Activated T-helper 1 cell treated with anti-CD3 and anti-CD28 coated beads, Interleukin-12 subunit alpha, Interleukin-12 subunit beta, Interleukin-2, Interleukin-4 antibody, amounts not matched to agents 30 ng/mL and 10 ng/mL and 1 ng/mL, durations not matched to agents 14 hours and 24 hours and 36 hours (primary cell): ENCODE measurements at places on chromosomes 1 and 21. TPM values are rescaled to one million over a fixed set of nuclear protein-coding genes. Genes with fewer than 3 reads are reported as not detected.

DNA sequence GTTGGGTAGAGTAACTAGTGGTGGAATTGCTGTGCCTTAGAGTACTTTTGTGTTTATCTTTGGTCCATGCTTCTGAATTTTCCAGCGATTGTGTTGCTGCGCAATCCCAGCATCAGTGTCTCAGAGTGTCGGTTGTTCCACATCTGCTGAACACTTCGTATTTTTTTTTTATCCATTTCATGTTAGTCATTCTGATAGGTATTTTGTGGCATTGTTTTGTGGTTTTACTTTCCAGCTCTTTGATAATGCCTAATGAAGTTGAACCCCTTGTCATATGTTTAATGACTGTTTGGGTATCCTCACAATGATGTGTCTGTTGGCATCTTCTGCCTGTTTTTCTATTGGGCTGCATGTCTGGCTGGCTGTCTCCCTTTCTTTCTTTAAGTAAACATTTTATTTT, 13.6 kb downstream of the TUFT1 start:
- no peak for DNase-seq

DNA sequence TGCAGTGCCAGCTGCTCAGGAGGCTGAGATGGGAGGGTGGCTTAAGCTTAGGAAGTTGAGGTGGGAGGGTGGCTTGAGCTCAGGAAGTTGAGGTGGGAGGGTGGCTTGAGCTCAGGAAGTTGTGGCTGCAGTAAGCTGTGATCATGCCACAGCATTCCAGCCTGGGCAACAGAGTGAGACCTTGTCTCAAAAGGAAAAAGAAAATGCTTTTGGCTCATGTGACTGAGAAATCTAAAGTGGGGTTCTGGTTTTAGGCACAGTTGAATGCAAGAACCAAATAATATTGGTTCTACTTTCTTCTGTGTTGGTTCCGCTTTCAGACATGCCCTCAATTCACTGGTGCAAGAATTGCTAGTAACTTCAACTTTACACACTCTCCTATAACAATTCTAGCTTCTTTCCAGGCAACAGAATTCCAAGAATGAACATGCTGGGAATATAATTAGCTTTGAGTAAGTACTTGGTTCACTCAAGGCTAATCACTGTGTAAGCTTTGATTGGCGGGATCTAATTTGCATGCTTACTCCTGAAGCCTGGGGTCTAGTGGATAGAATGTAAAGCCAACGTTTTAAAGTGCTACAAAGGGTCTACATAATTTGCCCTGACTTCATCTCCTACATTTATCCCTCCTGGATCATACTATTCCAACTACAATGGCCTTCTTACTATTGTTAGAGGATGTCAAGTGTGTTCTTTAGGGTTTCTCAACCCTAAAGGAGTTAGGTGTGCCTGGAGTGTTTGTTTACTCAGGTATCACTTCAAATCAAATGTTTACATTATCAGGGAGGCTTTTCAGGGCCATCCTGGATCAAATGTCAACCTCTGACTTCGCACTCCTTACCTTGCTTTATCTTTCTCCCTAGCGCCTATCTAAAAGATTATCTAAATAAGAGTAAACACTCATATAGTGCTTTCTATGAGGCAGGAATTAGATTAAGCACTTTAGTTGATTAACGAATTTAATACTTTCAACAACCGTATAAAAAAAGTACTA, 115.1 kb downstream of the SLC16A1 start:
- DNase-seq: peak; percentile 9

DNA sequence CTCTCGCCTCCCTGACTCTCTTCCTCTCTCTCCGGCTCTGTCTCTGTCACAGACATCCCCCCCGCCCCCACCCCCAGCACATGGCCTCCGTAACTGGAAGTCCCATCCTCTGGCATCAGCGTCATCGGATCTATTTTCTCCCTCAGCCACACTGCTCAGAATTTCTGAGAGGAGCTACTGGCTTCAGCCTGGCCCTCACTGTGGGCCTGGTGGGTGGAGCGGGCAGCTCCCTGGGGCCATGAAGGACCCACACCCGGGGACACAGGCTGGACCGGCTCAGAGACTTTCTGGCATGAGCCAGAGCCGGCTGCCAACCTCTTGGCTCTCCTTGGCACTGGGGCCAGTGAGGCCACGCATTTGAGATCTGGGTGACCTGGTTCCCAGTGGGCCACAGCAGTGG, 61.2 kb upstream of the CASZ1 start:
- DNase-seq: no peak

- no peak for DNase-seq
Observed at GRCh38 chr1:116501125-116501869, 69.5 kb downstream of the CD58 start.

DNA sequence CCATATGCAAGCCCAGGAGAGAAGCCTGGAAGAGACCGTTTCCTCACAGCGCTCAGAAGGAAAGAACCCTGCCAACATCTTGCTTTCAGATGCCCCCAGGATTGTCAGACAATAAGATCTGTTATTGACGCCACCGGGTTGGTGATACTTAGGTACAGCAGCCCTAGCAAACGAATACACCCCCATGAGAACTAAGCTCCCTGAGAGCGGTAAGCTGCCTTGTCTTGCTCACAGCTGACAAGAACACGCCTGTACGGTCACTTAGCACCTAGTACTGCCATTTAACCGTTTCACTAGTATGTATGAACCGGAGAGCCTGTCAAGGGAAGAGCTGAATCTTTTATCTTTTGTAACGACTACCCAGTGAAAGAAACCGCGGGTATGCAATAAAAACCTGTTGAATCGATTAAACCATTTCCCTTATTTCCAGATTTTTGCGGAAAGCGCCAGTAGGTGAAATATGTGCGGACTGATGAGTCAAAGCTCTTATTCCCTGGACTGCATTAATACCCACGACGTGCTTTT, 619 bp upstream of the ZBTB8B start:
- DNase-seq: no peak

- DNase-seq: no peak
Observed at GRCh38 chr1:97139512-97139911, 417.9 kb downstream of the PTBP2 start.

- DNase-seq: no peak
Observed at GRCh38 chr1:93992954-93993353, 83.7 kb upstream of the GCLM start.

- DNase-seq: no peak
Observed at GRCh38 chr1:58715108-58715507, 15.2 kb upstream of the MYSM1 start.

GRCh38 chr1:78501203-78501602, 10.4 kb downstream of the PTGFR start:
- no peak for DNase-seq

- DNase-seq: no peak
Observed at GRCh38 chr1:223207293-223208066, 64.4 kb upstream of the TLR5 start.

- no peak for DNase-seq
Observed at GRCh38 chr1:95197616-95198252, 36.3 kb upstream of the RWDD3 start.

DNA sequence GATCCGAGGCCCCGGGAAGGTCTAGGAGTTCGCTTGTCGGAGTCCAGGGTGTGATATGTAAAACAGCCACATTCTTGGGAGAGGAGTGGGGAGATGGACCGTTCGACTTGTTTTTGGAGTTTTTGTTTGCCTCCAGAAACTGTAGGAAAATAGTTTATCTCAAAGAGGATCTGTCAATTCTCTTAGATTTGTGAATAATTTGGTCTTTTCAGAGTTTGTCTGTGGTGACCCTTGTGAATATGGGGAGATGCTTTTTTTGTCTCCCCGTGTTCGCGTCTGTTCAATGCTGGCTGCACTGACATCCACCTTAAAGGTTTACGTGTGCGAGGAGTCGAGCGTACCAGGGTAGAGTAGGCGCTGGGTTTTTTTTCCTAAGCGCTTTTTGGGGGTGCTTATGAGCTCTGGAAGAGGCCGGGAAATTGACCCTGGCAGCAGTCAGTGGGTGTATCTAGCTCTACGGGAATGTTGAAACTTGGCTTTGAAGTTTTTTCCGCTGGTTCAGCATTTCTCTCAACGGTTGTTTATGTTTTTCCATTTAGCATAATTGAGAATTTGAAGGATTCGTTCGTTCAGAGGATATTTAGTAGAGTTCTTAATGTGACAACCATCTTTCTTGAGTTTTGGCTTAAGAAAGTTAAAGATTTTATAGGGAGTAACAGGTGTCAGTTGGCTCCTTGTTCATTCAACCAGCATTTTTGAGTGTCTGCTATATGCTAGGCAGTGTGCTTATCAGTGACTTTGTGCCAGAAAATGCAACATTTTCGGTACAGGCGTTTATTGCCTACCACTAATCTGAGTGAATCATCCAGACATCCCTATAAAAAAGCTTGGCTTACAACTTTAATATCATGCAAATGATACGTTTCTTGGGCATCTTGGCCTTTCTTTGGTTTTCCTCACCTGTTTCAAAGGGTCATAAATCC, 1.2 kb downstream of the SZRD1 start:
- DNase-seq: no peak

Gene PRELP
- total RNA-seq: not detected in 2 replicates

Gene B3GALT2
- total RNA-seq: 0.13 TPM in 1 of 2 replicates, not detected in the other

Gene RASAL2
- total RNA-seq: not detected in 2 replicates

Gene CLCNKB
- total RNA-seq: not detected in 2 replicates

Gene ITGB2
- total RNA-seq: 292 and 294 TPM in 2 replicates

Gene GABPA
- 26.7 and 26.9 TPM in 2 replicates for total RNA-seq
